ENCODE measurements at places on chromosomes 4 and X.

DNA sequence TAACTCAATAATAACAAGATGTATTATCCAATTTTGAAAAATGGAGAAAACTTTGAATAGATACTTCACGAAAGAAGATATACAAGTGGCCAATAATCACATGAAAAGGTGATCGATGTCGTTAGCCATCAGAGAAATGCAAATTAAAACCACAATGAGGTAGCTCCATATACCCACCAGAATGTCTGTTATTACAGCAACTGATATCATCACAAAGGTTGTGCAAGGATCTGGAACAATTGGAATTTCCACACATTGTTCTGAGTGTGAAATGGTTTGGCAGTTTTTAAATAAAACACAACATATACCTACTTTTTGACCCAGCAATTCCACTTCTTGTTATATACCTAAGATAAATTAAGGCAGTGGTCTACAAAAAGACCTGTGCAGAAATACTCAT is 71.7 kb downstream of the IRS4 start:
- DNase-seq, result no peak

- no peak for DNase-seq
Measured at GRCh38 chr4:21753084-21753760, 195.3 kb downstream of the KCNIP4 start.

DNA sequence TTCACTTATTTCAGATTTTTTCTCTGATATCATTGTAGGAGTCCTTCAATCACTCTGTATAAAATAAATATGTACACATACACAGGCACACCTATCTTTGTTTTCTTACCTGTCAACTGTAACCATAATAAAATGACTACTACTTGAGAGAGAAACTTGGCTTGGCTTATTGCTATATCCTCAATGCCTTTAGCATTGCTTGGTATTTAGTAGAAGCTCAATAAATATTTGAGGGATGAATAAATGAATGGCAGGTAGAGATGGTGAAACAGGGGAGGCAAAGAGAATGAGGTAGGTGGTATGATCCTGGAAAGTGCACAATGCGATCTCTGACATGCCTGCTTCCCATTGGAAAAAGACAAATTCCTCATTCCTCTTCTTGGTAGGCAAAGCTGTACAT is 21.8 kb upstream of the CXCL6 start:
- DNase-seq, result no peak

DNA sequence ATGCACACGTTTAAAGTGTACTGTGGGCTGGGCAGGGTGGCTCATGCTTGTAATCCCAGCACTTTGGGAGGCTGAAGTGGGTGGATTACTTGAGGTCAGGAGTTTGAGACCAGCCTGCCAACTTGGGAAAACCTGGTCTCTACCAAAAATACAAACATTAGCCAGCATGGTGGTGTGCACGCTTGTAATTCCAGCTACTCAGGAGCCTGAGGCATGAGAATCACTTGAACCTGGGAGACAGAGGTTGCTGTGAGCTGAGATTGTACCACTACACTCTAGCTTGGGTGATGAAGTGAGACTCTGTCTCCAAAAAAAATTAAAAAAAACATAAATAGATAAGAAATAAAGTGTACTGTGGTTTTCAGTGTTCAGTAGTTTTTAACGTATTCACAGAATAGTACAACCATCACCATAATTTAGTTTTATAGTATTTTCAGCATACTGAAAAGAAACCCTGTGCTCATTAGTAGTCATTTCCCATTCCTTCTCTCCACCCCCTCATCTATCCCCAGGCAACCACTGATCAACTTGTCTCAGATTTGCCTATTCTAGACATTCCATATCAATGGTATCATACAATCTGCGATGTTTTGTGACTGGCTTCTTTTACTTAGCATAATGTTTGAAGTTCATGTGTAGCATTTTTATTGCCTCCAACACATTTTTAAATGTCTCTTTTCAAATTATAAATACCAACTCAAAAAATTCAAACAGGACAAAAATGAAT is 19.1 kb downstream of the SLAIN2 start:
- no peak for DNase-seq

DNA sequence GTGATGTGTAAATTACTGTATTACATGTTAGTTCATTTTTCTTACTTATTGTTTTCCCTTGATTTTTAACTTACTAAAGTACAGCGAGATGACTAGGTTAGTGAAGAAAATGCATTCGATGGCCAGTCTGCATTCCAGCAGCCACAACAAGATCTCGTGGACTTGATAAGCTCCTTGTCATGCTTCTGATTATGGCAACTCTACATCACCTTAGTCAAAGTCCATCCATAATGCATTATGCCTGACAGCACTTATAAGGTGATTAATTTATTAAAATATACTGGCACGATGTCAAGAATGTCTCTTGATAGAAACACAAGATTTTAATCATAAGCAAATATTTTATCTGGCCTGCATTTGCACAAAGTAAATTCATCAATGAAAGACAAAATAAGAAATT is 109.9 kb upstream of the NAP1L5 start:
- DNase-seq, result no peak

GRCh38 chr4:53861856-53862610 is 202.4 kb downstream of the CHIC2 start:
- no peak for DNase-seq

GRCh38 chr4:157591245-157591644 is 370.7 kb downstream of the GRIA2 start:
- DNase-seq, result no peak

GRCh38 chrX:129741880-129742758 is 3.3 kb downstream of the XPNPEP2 start:
- DNase-seq, result no peak

DNA sequence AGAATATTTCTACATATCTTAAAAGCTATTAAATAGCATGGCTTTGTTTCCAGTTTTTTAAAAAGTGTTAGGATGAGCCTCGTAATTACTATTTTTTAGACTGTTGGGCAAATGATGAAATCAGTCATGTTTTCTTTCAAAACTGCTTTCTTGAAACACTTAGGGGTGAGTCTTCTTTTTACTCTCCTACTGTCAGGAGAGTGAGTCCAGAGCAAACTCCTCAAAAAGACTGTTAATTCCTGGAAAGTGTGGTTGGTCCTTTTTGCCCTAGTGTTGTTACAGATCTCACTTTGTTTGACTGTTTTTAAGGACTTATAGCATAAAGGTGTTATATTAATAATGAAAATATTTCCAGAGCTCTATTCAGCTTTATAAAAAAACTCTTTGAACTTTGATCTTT is 6.3 kb downstream of the GSTCD start:
- no peak for DNase-seq

- DNase-seq, result no peak
Measured at GRCh38 chr4:3681191-3681590, 85.0 kb upstream of the ADRA2C start.

- DNase-seq, result no peak
Measured at GRCh38 chr4:176307666-176307930, 12.2 kb upstream of the SPCS3 start.

GRCh38 chrX:27008486-27008885 is 454.7 kb downstream of the PPP4R3C start:
- DNase-seq, result no peak

GRCh38 chrX:49129427-49129826 is 5.9 kb upstream of the GPKOW start:
- no peak for DNase-seq

- no peak for DNase-seq
Measured at GRCh38 chr4:186032259-186032658, 36.7 kb upstream of the TLR3 start.

- no peak for DNase-seq
Measured at GRCh38 chr4:140448162-140448561, 20.7 kb upstream of the CLGN start.

- DNase-seq, result peak; percentile 35
Measured at GRCh38 chr4:113474017-113474416, 287.5 kb downstream of the CAMK2D start.

GRCh38 chr4:21888195-21888976 is 60.2 kb downstream of the KCNIP4 start:
- DNase-seq, result no peak

- no peak for DNase-seq
Measured at GRCh38 chr4:176270669-176271068, 1.6 kb upstream of the ASB5 start.

- no peak for DNase-seq
Measured at GRCh38 chr4:121648516-121648915, 48.3 kb downstream of the ANXA5 start.

DNA sequence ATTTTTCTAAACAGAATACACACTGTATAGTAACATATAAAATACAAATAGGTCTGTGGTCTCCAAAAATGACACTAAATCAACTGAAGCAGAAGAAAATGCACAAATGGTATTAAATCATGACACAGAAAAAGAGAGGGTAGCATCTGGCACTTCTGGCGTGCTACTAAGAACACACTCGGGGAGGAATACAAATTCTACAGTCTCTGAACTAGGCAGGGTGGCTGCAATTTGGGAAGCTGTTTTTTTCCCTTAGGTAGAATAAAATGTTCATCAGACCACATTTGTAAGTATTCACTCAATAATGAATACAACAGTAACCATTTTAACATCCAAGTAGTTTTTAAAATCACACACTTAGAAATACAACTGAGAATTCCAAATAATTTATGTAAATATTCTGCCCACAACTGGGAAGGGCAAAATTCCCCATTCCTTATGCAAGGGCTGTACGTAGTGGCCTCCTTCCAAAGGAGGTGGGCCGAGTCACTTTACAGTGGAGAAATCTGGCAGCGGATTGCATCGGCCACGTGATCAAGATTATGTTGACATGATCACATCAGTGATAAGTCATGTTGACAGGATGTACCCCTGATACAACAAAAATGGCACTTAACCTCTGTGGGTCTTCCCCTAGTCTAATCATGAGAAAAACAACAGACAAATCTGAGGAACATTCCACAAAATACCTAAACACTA is 101.1 kb downstream of the TSPAN5 start:
- no peak for DNase-seq

DNA sequence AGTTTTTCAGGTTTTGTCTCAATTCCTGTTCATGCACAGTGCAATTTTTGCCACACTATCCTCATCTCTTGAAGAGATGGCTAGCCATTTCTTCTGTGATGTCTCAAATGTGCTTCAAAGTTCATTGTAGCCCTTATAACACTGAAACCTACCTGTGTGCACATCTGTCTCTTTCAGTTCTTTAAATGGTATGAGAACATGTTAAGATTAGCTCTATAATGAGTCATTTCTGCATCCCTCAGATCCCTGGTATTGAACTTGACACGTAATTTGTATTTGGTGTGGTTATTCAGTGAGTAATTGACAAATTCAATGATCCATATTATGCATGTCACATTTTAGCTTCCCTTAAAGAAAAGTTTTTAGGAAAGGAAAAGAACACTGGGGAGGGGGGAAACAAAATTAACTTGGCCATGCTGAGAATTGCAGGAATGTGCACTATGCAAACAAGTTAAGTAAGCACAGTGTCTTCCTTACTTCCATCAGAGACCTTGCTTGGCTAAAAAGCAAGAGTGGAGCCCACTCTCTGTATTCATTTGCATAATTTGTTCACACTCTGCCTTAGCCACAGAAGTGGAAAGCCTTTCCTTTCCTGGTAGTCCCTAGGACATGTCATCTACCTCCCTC is 659.8 kb upstream of the MAGEB2 start:
- DNase-seq, result no peak

DNA sequence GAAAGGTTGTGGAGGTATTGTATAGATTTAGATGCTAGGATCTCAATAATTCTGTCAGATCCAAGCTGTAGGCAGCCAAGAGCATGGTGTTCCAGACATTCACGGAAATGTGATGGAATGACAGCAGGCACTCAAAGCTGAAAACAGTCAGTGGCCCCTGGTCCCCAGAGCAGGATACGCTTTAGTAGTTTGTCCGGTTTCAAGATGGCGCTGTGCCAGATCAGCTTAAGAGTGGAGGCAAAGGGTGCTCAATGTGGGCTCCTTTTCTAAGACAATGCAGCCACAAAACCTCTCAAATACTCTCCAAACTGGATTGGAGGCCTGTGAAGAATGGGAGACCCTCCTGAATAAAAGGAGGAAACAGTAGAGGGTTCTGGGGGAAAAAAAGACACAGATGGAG is 291.2 kb upstream of the HS3ST1 start:
- DNase-seq, result no peak

DNA sequence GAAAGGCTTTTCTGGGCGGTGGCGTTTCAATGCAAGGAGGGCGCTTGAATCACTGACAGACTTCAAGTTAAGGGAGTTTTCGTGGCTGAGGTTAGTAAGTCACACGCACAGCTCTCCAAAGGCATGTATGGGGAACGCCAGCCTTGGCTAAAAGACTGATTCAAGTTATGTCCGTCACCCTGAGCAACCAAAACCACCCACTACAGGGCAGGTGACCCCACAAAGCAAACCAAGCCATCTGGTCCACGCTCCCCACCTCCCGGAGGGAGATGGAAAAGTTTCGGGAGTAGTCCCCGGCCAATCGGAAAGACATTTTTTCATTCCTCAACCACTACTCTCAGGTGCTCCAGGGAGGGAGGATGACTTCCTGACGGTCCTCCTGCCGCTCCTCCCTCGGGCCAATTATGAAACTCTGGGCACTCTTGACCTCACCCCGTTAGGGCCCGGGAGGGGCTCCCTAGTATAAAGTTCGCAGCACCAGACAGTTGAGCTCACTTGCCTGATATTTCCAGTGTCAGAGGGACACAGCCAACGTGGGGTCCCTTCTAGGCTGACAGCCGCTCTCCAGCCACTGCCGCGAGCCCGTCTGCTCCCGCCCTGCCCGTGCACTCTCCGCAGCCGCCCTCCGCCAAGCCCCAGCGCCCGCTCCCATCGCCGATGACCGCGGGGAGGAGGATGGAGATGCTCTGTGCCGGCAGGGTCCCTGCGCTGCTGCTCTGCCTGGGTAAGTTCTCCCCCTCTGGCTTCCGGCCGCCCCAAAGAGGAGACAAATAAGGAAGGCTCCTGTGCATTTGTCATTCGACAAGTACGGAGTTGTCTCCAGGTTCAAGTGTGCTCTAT is at the start of gene EREG:
Gene EREG, plus strand, starts transcription at position 494 of the 840 bp plus-strand sequence. Its CDS starts 164 bp downstream, at position 658.
- DNase-seq, result no peak

- no peak for DNase-seq
Measured at GRCh38 chrX:41250867-41251266, 83.1 kb upstream of the DDX3X start.

- no peak for DNase-seq
Measured at GRCh38 chr4:30726090-30726675, 6.0 kb downstream of the PCDH7 start.

DNA sequence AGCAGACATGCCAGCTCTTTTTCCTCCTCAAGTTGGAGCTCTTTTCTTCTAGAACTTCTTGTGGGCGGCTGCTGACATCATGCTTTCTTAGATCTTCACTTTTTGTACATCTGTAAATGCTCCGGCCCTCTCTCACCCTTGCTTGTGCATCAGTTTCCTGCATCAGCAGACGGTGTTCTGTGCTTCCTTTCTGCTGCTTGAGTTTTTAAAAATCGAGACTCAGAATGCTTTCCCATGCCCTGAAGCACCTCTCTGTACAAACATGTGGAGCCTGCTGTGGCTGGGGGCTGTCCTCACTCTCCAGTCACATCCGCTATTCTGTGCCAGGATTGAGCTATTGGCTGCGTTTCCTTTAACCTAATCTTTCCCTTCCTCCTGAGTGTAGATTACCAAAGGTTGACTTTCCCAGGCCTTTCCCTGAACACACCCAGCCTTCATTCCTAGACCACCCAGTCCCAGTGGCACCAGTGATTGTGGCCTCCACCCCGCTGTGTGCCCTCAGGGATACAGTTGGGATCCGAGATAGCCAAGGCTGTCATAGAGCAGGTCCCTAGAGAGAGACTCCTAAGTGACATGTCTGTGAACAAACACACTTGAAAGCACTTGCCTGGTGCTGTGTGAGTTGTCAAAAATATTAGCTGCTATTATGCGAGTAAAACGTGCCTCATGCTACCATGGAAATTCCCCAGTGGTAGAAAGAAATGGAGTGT is 41.9 kb downstream of the TNIP2 start:
- DNase-seq, result peak; percentile 32
